Placental epithelial cell (primary cell): ENCODE measurements at places on chromosomes 7 and 10. TPM values are rescaled to one million over a fixed set of nuclear protein-coding genes. Genes with fewer than 3 reads are reported as not detected.

ARPC1A gene
- 114 and 181 TPM in 2 replicates for total RNA-seq

ALOX5 gene
- total RNA-seq = under 0.01 TPM in 1 of 2 replicates, not detected in the other

CARD11 gene
- total RNA-seq = 2.0 and 3.7 TPM in 2 replicates

PAPOLB gene
- total RNA-seq = not detected in 2 replicates

LBX1 gene
- total RNA-seq = not detected in 2 replicates

TMEM229A gene
- not detected in 2 replicates for total RNA-seq

TAS2R41 gene
- total RNA-seq = 0.11 TPM in 1 of 2 replicates, not detected in the other

MRPS16 gene
- 43.6 and 79.4 TPM in 2 replicates for total RNA-seq

KLF14 gene
- total RNA-seq = under 0.01 TPM in 1 of 2 replicates, not detected in the other

CYP3A4 gene
- total RNA-seq = not detected in 2 replicates
